ENCODE measurements at places on chromosomes 5 and 9. TPM values are rescaled to one million over a fixed set of nuclear protein-coding genes. Genes with fewer than 3 reads are reported as not detected.

DNA sequence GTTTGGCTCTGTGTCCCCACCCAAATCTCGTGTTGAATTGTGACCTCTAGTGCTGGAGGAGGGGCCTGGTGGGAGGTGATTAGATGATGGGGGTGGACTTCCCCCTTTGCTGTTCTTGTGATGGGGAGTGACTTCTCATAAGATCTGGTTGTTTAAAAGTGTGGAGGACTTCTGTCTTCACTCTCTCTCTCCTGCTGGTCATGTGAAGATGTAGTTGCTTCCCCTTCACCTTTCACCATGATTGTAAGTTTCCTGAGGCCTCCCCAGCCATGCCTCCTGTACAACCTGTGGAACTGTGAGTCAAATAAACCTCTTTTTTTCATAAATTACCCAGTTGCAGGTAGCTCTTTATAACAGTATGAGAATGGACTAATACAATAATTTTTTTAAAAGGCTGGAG lies 10.6 kb upstream of the MYO10 start:
- DNase-seq = no peak

DNA sequence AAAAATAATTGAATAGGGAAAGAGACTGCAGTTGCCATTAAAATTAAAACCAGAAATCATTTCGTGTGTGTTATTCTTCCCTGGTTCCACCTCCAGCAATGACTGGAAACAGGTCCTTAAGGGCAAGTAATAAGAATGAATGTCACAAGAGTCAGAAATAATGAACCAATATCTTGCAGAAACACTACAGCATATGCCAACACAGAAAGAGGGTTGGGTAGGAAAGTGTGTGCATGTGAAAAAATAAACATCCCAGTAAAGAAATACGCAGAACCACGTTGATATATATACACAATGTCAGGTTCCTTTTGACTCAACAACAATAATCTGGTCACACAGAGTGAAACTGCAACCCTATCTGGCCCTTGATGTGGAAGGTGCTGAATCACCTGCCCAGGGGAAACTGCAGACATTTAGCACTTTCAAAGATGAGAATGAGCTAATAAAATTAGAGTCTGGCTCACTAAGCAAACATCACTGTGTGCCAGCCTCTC lies 15.0 kb downstream of the HMHB1 start:
- no peak for DNase-seq

The SLC23A1 gene
- 0.65 TPM for total RNA-seq

The PCDHGB1 gene
- 3.0 TPM for total RNA-seq

The GPR151 gene
- total RNA-seq = not detected

The TAF11L5 gene
- not detected for total RNA-seq

All from ureter (tissue), 1 donor.